ENCODE measurements at places on chromosomes 2 and 18.
A peak's percentile ranks its signal among the peaks of the same experiment; 100 is the strongest.

GRCh38 chr2:31957354-31958139, 53.3 kb downstream of the MEMO1 start:
- no peak for DNase-seq

DNA sequence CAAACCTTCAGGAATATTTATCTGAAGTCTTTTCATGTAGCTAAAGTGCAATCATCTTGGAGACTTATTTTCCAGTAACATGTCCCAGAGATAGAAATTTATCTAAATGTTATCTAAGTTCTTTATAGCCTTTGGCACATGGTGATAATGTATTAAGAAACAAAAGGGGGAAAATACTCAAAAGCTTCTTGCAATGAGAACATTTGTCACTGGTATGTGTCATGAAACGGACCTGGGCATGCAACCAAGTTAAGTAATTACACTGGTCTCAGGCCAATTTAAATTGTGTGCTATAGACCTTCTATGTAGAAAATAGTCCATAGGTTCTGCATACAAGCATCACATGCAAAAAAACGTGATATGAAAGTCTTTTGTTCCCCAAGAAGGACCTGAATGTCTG, 136.2 kb downstream of the SLC8A1 start:
- peak; percentile 8 for DNase-seq

DNA sequence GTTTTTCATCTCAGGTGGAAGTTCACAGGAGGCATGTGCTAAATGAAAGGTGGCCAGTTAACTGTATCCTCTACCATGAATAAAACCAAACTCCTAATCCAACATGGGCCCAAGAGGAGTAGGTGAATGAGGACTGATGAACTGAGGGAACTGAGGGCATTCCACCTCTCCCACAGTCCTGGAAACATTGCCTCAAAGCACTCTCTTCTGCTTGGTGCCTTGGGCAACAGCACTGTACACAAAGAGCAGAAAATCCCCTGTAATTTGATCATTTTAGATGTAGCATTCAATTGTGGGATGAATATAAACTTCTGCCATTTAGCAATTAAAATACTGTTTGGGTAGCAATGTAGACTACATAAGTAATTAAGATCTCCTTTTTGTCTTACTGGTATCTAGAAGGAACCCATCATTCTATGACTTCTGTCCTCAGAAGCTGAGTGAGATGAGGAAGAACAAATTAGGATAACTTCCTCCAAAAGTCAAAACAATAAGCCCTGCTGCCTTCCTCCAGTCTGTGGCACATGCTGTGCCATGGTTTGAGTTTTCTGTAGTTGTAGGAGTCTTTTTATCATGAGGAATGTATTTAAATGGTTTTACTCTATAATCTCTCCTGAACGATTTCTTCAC, 86.7 kb upstream of the ZEB2 start:
- DNase-seq, result no peak

DNA sequence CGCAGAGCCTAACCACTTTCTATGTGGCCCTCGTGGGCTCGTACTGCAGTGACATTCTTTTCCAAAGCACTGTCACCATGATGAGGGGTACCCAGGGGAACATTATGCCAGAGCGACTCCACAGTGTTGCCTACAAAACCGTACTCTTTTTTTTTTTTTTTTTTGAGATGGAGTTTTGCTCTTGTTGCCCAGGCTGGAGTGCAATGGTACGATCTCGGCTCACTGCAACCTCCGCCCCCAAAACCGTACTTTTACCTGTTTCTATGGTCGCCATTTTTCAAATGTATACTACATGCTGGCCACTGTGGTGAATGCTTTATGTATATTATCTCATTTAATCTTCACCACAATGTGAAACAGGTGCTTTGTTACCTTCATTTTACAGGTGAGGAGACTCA, 4.3 kb downstream of the PLEK start:
- no peak for DNase-seq

DNA sequence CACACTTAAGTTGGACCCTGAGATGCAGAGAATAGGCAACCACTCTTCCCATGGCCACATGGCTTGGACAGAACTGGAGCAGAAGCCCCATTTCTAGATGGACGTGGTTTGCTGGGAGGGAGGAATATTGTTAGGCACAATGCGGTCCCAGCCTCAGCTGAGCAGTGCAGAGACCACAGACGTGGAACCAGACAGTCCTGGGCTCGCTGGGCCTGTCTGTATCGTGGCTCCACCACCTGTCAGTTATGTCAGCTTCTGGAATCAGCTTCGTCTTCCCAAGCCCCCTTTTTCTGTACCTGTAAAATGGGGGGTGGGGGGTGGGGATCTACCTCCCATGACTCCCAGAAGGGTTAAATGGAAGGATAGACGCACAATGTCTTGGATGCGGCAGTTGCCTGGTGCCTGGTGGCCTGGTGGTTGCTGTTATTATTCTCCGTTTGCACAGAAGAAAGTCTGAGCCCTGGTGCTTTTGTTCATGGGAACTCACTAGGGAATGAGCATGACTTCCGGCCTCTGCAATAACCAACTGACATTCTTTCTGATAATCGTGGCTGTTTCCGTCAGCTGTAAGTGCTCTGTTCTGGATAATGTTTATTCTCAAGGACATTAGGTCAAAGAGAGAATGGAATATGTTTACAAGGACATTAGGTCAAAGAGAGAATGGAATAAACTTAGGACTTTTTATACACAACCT, 31.4 kb downstream of the COLEC11 start:
- DNase-seq, result no peak

- DNase-seq, result no peak
These were observed 8.0 kb upstream of the REL start for GRCh38 chr2:60873381-60873780.

- DNase-seq, result peak; percentile 81
These were observed 89.6 kb downstream of the GBX2 start for GRCh38 chr2:236078297-236079255.

- DNase-seq, result no peak
These were observed 25.4 kb downstream of the SPP2 start for GRCh38 chr2:234075947-234076346.

DNA sequence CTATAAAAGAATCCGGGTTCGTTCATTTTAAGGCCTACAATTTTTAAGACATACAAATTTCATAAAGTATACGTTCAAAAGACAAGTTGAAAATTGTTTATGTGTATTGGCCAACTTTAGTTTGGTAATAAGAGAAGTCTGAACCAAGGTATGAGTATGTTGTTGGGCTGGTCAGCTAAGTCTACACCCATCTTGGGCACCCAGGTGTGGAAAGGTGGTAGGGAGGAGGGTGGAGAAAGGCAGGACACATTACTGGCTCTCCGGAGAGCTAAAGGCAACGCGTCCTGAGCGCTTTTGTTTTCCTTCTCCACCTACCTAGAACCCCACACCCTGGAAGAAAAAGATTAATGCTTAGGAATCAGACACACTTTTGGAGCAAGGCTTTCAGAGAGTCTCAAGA, 899 bp upstream of the PELI1 start:
- DNase-seq, result no peak

DNA sequence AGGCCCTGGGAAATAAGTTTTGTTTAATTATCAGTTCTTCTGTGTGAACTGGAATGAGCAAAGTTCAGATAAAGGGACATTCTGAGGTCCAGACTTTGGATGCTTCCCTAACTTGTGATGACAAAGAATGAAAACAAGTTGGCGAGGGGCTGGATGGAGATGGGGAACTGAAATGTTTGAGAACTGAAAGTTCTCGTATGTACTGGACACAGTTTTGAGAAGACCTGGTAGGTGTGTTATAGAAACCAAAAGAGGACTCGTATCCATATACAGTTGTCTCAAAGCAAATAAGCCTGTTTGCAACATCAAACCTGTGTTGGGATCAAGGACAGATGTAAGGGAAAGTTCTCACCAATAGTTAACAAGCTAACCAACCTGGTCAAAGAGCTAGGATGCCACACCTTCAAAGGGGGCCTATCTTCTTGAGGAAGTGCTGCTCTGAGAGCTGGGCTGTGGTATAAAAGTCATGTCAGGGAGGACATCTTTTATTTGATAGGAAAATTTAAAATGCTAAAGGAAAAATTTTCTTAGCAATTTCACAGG, at the start of gene UPP2:
Gene UPP2, plus strand, starts transcription at position 493 of the 543 bp plus-strand sequence. CDS start 188 bp downstream, outside the sequence.
- DNase-seq, result no peak

DNA sequence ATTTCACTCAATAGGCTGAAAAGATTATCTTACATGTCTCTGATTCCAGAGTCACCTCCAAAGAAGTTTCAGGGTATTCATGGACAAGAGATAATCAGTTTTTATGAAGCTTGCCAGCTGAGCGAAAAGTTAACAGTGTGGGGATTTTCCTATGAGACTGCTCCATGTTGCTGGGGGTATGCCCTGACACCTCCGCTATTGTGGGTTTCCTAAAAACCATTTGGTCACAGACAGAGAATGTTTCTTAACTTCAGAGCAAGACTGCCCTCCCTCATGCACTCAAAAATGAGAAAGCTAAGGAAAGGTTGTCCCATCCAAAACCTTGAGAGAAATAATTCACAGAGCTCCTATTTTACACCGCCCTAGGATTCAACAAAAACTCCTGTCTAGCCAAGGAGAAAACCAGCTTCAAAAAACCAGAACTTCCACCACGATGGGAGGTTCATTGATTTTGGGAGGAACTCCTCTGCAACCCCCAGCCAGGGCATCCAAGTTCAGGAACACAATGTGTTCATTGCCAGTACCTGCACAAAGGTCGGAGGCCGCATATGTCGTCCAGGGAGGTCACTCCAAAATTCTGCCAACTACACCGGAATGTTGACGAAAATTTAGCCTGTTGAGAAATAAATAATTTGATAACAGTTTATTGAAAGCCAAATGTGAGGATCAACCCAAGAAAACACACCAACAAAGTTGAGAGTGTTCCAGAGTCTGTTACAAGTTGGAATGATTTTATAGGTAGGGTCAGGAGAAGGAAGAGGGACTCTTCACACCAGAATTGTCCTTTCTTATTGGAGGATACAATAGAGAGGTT, 104.3 kb downstream of the SP100 start:
- no peak for DNase-seq

DNA sequence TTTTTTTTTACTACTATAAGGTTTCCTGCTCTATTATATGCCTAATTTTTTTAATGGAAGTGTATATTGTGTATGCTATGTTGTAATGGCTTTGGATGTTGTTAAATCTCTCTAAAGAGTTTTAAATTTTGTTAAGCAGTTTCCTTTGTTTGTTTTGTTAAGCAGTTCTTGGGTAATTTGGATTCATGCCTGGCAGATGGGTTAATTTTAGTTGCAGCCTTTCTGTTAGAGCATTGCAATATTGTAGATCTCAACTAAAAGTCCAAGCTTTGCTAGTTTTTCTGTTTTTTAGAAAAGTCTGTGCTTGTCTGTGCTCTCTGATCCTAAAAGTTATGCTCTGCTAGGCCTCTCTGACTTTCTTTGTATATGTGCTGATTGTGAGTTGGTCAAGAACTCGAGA, 1229.0 kb upstream of the NRXN1 start:
- DNase-seq, result peak; percentile 13

GRCh38 chr18:63223837-63224236, 95.7 kb downstream of the BCL2 start:
- DNase-seq, result no peak

- no peak for DNase-seq
These were observed 324.7 kb downstream of the LRP1B start for GRCh38 chr2:141806090-141806489.

DNA sequence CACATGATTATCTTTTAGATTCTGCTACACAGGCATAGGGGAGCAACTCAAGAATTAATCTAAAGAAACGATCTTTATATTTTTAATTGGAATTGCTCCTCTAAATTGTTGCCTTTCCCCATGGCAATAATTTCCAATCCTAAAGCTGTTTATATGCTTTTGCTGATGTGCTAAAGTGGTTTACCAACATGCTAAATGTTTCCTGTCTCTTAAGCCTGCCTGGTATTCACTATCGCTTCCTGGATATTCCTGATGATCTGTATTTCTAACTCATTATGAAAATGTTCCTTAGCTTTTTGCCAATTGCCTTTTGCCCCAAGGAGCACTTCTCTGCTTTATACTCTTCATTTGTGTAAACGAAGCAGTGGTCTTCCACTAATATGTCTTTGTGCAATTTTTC, 65.8 kb downstream of the PTPN2 start:
- DNase-seq, result no peak

GRCh38 chr18:2853173-2853925, 6.5 kb downstream of the EMILIN2 start:
- no peak for DNase-seq

DNA sequence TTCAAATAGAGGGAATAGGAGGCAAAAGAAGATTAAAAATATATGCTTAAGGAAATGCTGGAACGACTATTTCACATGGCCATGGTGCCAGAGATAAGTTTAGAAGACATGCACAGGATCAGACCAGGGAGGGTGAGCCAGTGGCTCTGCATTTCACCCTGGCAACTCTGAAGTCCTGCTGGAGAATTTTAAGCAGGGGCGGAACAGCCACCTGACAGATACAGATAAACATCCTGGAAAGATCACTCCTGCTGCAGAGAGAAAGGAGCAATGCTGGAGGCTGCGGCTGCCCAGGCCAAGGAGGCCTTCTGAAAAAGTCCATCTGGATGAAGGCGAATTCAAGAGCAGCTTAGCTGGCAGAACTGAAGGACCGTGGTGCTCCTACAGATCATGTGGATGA, 755.9 kb downstream of the RNF144A start:
- DNase-seq, result no peak
